ENCODE measurements at places on chromosomes 7 and 10.
A peak's percentile ranks its signal among the peaks of the same experiment; 100 is the strongest.

GRCh38 chr7:123346766-123347165, 147.0 kb upstream of the SLC13A1 start:
- DNase-seq: no peak

DNA sequence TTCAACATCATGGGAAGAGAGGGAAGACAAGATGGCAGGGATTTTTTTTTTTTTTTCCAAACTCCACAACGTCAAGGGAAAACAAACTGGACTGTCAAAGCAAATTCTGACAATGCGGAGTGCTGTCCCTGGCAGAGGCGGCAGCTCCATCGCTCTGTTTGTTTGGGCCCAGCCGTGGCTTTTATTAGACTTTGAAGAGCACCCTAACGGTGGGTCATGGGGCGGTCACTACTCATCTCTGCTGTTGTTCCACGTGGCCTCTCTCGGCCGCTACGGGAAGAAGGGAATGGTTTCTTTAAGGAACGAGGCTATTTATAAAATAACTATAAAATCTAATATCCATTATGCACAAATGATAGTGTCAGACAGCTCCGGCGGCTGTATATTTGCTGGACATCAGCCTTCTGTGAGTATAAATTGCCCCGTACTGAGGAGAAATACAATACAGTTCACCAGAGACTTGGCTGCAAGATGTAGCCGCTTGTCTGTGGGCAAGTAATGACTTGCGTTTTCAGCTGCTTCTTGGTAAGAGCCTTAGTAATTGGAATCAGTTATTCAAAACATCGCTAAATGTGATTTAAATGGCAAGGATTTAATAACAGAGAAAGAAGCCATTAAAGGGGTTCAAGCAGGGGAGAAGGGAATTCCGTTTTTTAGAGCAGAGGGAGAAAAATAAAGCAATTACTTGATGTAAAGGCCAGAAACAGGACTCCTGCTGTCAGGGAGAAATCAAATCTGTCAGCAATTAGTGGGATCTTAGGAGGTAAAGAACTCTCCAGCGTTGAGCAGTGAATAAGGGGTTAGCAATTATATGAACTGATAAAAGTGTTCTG, 61.7 kb upstream of the RAB11FIP2 start:
- DNase-seq: no peak

- no peak for DNase-seq
Observed at GRCh38 chr10:48639632-48640031, 34.8 kb upstream of the ARHGAP22 start.

- DNase-seq: peak; percentile 97
Observed at GRCh38 chr10:103504181-103504783, 10.8 kb downstream of the NEURL1 start.

- no peak for DNase-seq
Observed at GRCh38 chr7:132678656-132679055, 102.4 kb upstream of the PLXNA4 start.

DNA sequence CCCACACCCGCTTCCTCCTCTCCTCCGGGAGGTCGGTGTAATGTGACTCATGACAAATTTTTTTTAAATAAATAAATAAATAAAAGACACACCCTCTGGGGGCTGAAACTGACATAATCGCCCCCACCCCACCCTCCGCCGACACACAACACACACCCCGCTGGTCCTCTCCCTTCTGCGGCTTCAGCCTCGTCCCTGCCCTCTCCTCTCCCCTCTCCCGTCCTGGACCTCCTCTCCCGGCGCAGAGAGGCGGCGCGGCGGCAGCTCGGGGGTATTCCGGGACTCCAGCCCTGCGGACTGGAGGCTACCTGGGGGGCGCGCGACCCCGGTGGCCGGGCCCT, 686 bp downstream of the ABI1 start:
- DNase-seq: peak; percentile 86

DNA sequence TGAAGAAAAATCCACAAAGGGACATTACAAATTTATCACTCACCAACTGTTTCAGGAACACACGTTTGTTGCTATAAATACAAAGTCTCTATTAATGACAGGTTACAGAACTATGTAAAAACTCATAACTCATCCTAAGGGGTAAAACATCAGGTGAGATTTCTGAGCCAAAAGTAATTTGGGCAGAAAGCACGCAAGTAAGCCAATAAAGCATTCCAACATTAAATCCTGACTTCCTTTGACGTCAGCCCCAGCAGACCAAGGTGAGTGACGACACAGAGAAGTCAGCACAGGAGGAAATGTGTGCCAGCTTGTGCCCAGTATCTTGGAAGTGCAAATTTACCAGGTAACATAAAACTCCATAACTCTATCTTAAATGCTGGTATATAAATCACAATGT, 45.7 kb downstream of the IMMP2L start:
- DNase-seq: peak; percentile 83

DNA sequence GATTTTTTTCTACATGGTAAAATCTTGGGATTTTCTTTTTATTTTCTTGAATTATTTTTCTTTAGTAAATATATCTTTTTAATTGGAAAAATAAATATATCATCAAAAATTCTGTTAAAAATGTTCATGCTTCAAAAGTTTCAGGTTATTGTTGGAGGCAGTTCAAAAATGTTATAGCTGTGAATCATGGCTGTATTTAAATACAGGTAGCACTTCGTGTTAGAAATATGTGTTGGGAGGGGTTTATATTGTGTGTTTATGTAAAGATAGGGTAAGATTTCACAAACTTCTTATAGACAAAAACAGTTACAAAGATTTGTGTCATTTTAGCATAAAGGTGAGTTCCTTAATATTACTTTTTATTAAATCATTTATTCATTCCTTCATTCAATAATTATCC, 60.4 kb downstream of the HDAC9 start:
- DNase-seq: peak; percentile 36

- DNase-seq: peak; percentile 67
Observed at GRCh38 chr7:126727930-126728391, 524.8 kb downstream of the GRM8 start.

GRCh38 chr7:159075563-159076238, 69.0 kb downstream of the VIPR2 start:
- no peak for DNase-seq

GRCh38 chr7:89775459-89775858, 378.8 kb upstream of the STEAP1 start:
- peak; percentile 12 for DNase-seq

GRCh38 chr7:42167631-42168236, 69.3 kb downstream of the GLI3 start:
- no peak for DNase-seq

DNA sequence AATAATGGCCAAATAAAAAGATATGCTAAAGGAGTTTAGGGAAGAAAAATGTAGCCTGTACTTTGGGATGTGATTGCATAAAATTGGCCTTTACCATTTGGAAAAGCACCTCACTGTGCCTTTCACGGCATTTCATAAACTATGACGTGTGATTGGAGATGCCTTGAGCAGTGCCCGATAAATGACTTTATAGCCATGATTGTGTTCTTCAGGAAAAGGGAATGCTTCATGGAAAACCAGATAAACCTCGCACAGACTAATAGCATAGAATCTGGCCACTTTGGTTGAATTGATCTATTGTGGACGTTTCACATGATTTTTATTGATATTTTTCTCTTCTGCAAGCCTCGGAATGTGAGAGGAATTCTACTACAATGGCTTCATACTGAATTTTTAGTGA, 502.0 kb upstream of the MKI67 start:
- no peak for DNase-seq

DNA sequence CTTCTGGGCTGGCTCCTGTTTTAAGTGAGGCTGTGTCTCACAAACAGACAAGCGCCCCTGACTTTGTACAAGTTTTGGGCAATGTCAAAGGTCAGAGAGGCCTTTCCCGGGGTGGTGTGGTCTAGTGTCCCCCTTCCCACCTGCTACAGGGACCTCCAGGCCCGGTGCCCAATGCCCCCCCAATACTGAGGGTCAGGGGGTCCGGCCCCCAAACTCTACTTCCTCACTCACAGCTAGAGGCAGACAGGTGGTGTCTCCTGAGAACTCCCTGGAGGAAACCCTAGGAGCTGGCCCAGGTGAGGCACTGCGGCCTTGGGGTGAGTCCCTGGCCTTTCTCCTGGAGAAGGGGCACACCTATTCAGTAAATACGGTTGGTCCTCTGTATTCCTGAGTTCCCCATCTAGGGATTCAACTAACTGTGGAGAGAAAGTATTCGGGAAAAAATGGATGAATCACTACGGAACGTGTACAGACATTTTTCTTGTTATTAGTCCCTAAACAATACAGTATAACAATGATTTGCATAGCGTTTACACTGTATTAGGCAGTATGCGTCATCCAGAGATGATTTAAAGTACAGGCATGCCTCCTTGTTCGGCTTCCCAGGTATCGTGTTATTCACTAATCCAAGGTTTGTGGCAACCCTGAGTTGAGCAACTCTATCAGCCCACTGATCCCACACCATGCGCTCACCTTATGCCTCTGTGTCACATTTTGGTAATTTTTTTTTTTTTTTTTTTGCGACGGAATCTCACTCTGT, 308.1 kb downstream of the WDR37 start:
- no peak for DNase-seq

GRCh38 chr10:11810313-11810766, 12.8 kb upstream of the PROSER2 start:
- DNase-seq: peak; percentile 73

DNA sequence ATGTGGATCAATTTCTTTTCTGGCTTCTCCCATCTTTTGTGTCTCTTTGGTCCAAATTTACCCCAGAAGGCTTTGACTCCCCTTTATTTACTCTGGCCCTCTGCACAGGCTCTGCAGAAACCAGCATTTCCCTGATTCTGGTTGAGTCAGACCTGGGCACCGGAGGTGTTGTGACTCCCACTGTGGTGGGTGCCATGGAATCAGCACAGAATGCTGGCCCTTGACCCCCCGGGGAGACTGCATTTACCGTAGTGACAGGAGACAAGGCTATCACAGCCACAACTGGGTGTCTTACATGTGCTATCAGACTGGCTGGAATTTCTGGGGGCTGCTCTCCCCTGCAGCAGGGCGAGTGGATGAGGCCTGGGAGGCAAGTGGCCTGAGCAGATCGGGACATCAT, 37.6 kb downstream of the PLXDC2 start:
- peak; percentile 41 for DNase-seq

DNA sequence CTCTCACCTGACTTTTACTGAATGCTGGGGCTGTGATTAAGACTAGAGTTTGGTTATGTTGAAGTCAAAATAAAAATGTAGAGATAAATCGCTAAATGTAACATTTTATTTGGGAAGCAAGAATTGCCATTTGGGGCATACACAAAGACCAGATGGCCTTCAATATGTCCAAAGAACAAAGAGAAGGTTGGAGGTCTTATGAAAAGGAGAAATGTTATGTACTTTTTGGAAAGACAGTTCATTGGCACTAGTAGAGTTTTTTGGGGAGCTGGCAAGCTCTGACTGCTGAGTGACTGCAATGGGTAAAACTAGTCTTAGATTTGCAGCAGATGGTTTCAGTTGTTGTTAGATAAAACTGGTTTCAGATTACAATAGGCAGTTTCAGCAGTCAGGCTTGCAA, 35.6 kb upstream of the GALNT17 start:
- DNase-seq: no peak

DNA sequence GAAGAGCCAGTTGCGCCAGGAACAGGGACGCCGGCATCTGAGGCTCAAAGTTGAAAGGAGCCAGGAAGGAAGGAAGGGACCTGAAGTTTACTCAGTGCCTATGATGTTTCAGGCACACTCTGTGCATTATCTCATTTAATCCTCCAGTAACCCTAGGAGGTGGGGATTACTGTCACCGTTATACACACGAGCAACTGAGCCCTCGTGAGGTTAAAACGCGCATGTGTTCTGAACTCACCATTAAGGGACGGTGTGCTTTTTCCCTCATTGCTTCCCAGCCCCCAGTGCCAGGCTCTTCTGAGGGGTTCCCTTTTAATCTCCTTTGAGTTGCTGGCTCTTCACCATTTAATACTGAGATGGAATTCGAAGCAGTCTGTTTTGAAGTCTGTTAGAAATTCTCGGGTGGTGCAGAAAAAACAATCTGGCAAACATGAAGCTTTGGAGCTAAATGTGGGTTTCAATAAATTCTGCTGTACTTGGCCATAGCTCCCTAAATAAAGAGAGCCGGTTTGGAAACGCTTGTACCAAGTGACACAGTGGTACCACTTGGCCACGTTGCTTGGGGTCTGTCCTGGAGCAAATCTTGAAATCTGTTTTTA, 102.2 kb downstream of the TAX1BP1 start:
- DNase-seq: no peak

DNA sequence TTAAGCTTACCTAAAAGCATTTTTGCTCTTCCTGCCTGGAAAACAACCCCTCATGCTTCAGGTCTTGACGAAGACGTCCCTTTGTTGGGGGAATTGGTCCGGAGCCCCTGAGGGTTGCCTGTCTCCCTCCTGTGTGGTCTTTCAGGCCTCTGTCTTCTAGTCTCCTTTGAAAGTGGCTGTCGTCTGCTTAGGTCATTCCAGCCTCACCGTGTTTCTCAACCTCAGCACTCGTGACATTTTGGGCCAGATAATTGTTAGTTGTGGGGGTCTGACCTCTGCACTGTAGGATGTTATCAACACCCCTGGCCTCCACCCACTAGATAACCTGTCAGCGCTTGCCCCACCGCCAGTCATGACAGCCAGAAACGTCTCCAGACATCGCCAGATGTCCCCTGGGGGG, 219.1 kb downstream of the TCF7L2 start:
- no peak for DNase-seq

- no peak for DNase-seq
Observed at GRCh38 chr7:94050046-94050445, 45.9 kb upstream of the BET1 start.

DNA sequence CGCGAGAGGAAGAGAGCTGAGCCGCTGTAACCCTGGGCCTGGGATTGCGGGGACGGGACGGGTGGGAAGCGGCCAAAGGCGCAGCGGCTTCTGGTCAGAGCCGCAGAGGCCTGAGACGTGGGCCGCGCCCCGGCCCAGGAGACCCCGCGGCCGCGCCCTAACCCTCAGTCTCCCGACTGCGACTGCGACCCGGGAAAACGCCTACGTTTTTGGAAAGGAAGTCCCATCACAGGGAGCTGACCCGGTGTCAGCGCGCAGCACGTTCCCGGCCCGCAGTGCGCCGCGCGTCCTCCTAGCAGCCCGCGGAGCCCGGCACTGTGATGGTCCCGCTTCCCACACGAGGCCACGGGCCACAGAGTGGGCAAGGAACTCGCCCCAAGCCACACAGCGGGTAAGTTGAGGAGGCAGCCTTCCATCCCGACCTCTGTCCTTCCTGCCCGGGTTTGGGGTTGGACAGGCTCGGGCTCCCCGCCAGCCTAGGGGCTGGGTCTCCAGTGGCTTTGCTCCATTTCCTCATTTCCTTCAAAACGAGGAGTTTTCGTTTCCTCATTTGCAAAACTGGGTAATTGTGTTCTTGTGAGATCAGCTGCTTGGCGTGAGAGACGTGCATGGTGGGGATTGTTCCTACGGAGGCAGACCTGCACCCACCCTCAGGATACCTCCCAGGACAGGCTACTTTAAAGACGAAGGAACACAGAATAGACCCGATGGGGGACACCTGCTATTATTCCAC, 1.2 kb downstream of the GPNMB start:
- DNase-seq: peak; percentile 9

- DNase-seq: peak; percentile 81
Observed at GRCh38 chr10:50536617-50537240, 87.0 kb downstream of the SGMS1 start.

GRCh38 chr10:34681933-34682332, 133.2 kb downstream of the PARD3 start:
- no peak for DNase-seq
